ENCODE measurements at places on chromosomes 11 and 22.

DNA sequence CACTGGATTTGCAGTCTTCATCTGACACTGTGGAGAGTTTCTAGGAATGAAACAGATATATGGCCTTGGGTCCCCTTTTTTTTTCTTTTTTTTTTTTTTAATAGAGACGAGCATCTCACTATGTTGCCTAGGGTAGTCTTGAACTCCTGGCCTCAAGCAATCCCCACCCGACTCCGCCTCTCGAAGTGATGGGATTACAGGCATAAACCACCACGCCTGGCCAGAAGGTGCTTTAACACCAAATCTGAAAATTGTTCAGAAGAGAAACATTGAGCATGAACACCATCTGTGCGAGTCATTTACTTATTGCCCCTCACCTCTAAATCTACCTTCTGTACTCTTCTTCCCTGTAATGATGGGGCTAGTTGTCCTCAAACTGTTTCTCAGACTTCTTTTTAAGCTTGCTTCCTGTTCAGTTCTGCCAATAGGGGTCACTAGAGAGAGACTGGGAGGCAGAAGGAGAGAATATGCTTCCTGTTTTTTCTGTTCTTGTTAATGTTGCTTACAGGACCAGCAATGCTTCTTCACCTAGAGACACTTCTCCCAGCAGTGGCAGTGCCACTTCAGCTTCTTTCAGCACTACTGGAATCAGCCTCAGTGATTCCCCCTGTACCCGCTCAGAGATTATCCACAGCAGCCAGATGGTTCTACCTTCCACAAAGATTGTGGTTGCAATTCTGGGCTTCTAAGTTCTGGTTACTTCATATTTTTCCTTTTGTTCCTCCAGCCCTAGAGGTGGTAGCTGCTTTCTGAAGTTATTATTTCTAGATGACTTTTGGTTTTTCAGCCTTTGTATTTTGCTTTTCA, 20.8 kb upstream of the ZBED5 start:
- no peak for DNase-seq

GRCh38 chr22:23121424-23121823, 20.4 kb downstream of the RSPH14 start:
- no peak for DNase-seq

GRCh38 chr11:73243093-73243485, 25.0 kb downstream of the P2RY2 start:
- no peak for DNase-seq

GRCh38 chr11:47918882-47919495, 61.4 kb upstream of the PTPRJ start:
- DNase-seq: no peak

GRCh38 chr22:48899523-48900326, 927.9 kb downstream of the BRD1 start:
- DNase-seq: no peak
